Left renal pelvis (tissue), 4 donors: ENCODE measurements at places on chromosomes 2 and 18. TPM values are rescaled to one million over a fixed set of nuclear protein-coding genes. Genes with fewer than 3 reads are reported as not detected.

GRCh38 chr2:10712185-10712809 is 9.1 kb upstream of the ATP6V1C2 start:
- DNase-seq: no peak

DNA sequence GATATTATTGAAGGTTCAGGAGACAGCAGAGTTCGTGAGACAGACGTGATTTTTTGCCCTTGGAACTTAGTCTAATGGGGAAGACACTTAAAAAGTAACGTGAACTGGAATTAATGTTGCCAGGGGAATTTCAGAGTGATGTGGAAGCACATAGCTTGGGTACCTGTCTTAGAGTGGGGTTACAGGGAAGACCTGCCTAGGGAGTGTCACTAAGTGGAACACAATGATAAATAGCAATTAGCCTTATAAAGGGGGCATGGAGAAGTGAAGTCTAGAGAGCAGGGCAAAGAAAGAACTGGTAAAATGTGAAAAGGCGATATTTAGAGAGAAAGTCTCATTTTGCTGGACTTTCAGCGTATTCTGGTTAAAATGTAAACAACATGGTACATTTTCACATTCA is 306.0 kb upstream of the TCF4 start:
- no peak for DNase-seq

DNA sequence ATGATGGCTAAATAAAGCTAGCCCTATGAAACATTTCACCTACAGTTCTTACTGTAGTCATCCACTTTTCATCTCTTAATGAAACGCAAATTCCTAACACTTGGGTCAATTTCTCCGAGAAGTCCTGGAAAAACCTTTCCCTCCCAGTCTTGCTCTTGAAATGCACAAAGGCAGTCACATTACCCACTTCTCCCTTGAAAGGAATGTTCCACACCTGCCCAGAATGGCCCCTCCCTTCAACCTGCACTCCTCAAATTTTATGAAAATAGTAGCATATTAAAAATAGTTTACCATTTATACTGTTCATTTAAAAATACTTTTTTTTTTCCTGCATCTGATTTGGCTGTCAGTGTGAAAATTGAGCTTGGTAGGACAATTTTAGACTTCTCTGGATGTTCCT is 64.7 kb upstream of the ACAA2 start:
- no peak for DNase-seq

DNA sequence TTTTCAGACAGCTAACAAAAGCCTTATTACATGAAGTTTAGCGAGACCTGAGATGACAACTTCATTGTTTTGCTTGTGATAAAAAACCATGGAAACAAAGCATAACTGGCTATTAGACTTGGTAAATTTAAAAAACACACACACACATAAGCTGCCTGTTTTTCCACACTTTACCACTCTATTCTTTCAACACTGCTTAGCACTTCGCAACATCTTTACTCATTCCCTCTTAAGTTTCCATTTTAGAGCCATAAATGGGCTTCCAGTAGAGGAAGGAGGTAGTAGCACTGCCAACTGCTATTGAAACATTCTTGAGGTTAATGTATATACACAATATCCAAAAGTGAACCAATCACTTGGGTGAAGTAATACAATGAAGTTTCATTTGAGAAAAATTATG is 54.1 kb downstream of the BAZ2B start:
- no peak for DNase-seq

- no peak for DNase-seq
Measured at GRCh38 chr2:102708847-102709559, 52.8 kb upstream of the TMEM182 start.

The NYAP2 gene
- not detected for polyA plus RNA-seq

The RND3 gene
- polyA plus RNA-seq: 47.6 TPM

The FIGN gene
- 11.7 TPM for polyA plus RNA-seq

DNA sequence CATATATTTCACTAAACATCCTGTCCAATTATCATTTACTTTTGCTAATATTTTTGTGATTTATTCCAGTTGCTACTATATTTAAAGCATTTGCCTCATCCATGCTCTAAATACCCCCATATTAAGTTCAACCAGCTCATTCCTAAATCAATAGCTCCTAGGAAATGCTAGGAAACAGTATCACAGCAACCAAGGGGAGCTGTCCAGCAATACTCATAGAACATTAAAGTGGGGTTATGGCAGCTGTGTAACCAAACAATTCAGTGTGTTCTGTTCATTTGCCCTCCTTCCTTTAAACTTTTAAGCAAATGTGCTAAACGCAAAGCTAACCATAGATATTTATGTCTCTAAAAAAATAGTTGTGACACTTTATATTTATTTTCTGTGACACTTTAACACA is 41.1 kb downstream of the ACVR1C start:
- no peak for DNase-seq

- DNase-seq: no peak
Measured at GRCh38 chr2:173819852-173820251, 145.3 kb downstream of the SP3 start.

The IL36G gene
- polyA plus RNA-seq: 0.39 TPM

GRCh38 chr2:177616066-177616465 is 223.5 kb downstream of the AGPS start:
- DNase-seq: no peak
